ENCODE measurements at places on chromosomes 2 and 18.
A peak's percentile ranks its signal among the peaks of the same experiment; 100 is the strongest.

- DNase-seq, result peak; percentile 16
Observed at GRCh38 chr18:80109676-80110078, 615 bp downstream of the ADNP2 start.

- DNase-seq, result no peak
Observed at GRCh38 chr18:42644729-42645131, 470.8 kb downstream of the RIT2 start.

DNA sequence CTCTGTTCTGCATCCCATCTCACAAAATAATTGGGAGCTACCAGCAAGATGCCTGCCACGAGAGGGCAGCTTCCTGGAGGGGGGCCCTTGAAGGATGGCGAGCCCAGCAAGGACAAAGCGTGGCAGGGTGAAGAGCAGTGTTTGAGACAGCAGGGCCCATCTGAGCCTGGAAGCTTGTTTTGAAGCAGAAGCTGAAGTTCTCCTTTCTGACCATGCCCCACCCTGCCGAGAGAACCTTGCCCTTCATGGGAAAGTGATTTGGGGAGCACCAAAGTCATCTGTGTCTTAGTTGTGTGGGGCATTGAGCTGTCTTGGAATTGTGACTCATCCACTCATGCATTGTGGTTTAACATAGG lies 216.3 kb downstream of the BCL11A start:
- no peak for DNase-seq

GRCh38 chr2:182132605-182133004 lies 147.0 kb downstream of the PPP1R1C start:
- DNase-seq, result no peak

DNA sequence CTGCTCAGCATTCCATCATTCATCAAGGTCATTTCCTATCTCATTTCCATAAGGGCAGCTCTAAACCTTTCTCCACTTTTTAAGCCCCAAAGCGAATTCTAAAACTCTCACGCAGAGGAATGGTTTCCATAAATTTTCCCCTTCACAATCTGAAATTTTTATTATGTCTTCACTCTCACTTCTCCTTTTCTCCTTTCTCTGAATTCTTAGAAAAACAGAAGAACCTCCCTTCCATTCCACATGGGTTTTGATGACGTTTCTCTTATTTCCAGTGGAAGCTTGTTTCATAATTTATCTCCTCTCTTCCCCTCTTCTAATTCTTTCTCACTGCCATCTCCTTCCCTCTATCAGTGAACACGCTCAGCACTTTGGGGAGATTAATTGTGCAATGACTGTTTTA lies 97.3 kb downstream of the SPATS2L start:
- no peak for DNase-seq

DNA sequence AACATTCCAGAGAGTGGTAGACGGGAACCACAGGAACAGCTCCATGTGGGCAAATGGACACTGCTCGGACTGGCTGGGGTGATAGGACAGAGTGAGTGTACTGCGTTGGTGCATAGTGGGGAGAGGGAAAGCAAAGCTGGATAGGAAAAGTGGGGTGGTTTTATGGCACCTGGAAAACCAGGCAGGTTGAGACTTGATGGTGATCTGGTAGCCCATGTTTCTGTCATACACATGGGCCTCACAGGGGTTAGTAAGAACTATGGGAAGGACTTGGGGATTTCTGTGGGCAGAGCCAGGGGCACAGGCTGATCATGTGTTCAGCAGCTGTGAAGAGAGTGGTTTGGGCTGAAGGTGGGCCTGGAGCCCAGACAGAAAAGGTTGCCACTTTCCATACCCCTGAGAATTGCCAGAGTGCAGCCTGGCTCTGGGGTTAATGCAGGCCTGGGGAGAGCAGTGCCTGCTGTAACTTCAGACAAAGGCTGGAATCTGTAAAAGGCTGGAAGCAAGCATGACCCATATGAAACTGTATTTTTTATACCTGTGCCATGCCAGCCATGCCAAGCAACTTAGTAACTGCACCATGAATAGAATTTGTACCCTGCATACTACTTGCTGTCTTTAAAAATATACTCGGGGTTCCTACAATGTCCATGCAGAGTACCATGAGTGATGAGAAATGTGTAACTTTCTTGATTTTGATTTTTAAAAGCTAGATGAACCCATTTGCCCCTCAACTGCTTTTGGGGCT lies 41.9 kb downstream of the RPIA start:
- DNase-seq, result no peak

GRCh38 chr2:113028112-113028511 lies 22.9 kb downstream of the IL36A start:
- no peak for DNase-seq

DNA sequence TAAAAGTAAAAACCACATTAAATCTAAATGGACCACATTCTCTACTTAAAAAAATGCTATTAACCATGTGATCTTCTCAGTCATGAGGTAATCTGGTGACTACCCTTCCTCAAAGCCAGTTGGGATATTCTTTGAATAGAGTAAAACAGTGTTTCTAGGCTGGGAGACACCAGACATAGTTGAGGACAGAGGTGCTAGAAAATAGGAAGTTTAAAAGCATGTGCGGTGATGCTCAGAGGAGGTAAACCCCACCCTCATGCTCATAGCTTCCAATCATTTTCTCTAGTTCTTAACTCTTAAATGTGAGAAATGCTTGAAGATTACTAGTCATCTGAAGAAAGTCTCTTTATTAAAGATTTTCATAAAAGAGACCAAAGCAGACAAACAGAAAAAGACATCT lies 30.7 kb upstream of the ELAC1 start:
- no peak for DNase-seq

DNA sequence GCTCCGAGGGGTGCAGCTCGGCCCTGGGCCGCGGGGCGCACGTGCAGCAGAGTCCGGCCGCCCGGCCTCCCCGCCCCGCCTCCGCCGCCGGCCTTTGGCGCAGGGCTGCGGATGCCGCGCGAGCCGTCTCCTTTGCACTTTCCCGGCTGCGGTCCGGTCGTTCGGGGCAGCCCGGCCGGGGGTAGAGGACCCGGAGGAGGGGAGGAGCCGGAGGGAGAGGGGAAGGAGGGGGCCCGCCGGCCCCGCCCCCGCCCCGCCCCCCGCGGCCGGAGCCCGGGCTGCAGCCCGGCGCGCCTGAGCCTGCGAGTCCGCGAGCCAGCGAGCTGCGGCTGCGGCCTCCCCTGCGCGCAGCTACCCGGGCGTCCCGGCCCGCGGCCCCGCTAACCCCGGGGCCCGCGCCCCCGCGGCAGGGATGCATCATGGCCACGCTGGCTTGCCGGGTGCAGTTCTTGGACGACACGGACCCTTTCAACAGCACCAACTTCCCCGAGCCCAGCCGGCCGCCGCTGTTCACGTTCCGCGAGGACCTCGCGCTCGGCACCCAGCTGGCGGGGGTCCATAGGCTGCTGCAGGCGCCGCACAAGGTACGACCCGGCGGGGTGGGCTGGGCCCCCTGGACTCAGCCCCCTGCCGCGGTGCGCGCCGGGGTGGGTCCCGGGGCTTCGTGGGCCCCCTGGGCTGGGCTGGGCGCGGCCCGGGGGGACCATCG lies at the start of gene FHOD3:
Gene FHOD3 (plus strand): TSS at position 297 of the 709 bp plus-strand sequence. CDS start 123 bp downstream, at position 420.
- peak; percentile 68 for DNase-seq

- peak; percentile 32 for DNase-seq
Observed at GRCh38 chr18:47756364-47757016, 174.0 kb downstream of the SMAD2 start.

DNA sequence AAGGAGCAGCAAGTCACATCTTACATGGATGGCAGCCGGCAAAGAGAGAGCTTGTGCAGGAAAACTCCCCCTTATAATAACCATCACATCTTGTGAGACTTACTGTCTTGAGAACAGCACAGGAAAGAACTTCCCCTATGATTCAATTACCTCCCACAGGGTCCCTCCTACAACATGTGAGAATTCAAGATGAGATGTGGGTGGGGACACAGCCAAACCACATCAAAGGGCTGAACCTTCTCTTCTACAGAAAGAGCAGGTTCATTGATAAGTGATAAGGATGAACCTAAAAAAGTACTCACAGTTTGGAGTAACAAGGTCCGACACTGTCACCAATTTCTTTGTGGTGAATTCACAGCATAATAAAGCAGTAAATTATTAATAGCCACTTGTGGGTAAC lies 422.2 kb upstream of the FSIP2 start:
- peak; percentile 6 for DNase-seq

DNA sequence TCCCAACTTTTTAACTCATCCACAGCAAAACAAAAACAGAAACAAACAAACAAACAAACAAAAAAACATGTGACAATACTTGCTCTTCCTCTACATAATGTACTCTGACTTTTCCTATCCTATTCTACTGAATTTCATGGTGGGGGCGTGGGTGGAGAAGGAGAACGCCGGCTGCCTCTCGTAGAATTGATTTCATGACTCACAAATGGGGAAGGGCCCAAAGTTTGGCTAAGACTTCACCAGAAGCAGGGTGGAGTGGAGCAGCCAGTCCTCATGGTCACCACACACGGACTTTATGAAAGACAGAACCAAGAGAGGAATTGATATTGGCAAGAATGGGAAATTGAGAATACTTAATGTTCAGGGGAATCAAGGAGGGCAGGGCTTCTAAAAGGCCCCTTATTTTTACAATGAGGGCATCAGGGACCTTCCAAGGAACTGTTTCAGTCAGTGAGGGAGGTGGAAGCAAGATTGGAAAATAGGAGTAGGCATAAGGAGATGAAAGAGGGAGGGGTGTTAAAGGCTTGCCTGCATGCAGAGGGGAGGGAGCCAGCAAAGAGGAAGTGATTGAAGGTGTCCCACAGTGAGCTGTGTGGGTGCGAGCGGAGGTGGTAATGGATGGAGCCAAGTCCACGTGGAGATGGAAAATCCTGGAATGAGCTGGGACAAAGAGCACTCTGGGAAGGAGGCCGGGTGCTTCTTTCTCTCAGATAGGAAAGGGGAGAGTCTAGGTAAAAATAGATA lies 27.9 kb downstream of the MARCHF4 start:
- no peak for DNase-seq

DNA sequence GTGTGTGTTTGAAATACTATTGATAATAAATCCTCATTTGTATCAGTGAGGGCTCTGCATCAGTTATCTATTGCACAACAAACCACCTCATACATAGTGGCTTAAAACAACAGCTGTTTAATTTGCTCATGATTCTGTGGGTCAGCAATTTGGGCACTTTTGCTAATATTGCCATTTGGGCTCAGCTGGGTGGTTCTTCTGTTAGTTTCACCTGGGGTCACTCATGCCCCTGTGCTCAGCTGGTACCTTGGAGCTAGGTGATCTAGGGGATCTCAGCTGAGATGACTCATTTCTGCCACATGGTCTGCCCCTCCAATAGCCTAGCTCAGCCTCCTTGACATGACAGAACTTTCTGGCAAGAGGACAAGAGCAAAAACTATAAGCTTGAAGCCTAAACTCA lies 126.3 kb downstream of the LYPD6B start:
- no peak for DNase-seq

DNA sequence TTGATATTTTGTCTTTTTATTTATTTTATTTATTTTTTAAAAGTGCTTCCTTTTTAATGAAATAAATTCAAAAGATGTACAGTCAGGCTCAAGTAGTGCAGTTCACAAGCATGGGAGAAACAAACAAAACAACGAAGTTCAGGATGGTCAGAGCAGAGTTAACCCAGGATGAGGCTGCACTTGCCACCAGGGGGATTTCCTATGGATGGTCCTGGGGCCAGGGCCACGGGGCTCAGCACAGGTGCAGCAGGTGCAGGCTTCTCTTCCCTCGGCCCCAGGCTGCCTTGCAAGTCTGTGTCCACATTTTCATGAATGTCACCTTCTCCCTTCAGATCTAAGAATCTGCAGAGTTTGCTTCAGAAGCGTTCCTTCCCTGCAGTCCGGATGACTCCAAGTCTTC lies 76.5 kb downstream of the CDCA7 start:
- DNase-seq, result no peak

DNA sequence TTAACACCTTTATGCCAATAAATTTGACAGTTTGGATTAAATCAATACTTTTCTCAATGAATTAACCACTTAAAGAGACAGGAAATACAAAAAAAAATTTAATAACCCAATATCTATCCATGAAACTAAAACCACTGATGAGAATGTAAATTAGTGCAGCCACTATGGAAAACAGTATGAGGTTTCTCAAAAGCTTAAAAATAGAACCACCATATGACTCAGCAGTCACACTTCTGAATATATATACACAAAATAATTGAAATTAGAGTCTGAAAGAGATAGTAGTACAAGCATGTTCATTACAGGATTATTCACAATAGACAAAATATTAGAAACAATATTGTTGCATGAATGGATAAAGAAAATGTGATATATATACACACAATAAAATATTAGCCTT lies 382.1 kb upstream of the SETBP1 start:
- no peak for DNase-seq

DNA sequence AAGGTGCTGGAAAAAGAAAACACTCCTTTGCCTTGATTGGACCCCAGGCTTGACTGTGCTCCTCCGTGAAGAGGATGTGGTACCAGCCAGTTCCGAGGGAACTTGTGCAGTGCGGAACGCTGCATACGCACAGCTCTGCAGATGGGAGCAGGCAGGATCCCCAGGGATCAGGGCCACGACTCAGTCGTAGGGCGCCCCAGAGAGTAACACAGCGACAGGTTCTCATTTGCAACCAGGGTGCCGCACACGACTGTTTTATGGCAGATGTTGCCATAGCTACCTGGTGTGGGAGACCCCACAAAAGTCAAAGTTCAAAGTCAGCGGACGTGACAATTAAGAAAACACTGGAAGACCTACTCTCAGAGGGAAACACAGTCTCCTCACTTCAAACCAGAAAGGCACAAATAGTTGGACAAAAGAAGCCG lies 779 bp downstream of the MALL start:
- peak; percentile 69 for DNase-seq

DNA sequence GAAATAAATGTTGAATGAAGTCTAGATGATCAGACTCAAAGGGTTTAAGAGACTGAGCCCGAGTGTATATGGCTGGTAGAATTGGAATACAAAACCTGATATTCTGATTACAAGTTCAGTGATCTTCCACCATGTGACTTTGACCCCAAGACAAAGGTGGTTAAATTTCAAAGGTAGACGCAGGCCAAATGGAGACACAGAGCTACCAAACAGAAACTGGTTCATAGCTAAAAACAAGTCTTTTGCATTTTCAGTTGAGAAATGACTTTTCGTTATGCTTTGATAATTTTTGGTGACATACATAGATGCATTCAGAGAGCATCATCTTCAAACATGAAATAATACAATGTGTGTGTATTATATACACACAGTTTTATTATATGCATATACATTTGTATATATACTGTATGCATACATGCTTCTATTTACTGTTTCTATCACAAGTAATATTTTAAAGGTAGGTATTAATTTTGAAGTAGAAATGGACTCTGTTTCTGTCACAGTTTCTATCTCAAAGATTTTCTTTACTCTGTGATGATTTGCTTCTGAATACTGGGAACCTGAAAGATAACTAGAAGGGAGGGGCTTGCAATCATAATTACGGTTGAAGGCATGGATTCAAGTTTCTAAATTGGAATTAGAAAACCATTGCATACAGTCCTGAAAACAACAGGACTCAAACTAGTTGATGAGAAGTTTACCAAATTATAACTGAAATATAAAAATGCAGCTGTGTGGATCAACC lies 142.3 kb downstream of the ABCA12 start:
- no peak for DNase-seq

GRCh38 chr2:29281086-29281915 lies 166.1 kb downstream of the CLIP4 start:
- DNase-seq, result peak; percentile 30

Data from NCI-H2171 treated with DMSO at 0.1 percent for 48 hours (cell line).